NCI-H1417 treated with DMSO at 0.1 percent for 48 hours (cell line): ENCODE measurements at places on chromosomes 3 and 15.

- no peak for DNase-seq
These were observed 66.0 kb downstream of the CRTC3 start for GRCh38 chr15:90595763-90596155.

DNA sequence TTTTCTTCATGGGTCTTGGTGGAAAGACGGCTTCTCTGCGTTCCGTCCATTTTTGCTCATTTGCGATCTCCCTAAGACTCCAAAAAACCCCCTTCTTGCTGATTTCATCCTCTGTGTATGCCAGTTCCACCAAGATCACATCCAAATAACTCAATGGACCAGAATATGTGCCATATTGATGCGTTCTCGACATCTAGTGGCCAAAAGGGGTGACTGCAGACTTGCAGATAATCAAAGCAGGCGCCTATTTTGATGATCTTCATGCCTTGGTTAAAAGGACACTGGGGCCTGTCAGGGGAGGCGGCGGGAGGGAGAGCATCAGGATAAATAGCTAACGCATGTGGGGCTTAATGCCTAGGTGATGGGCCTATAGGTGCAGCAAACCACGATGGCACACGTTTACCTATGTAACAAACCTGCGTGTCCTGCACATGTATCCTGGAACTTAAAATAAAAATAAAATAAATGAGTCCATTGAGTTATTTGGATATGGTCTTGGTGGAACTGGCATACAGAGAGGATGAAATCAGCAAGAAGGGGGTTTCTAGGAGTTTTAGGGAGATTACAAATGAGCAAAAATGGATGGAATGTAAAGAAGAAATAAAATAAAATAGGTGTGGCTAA lies 104.2 kb upstream of the RAD18 start:
- no peak for DNase-seq

GRCh38 chr3:169929830-169930519 lies 18.6 kb downstream of the SAMD7 start:
- no peak for DNase-seq

DNA sequence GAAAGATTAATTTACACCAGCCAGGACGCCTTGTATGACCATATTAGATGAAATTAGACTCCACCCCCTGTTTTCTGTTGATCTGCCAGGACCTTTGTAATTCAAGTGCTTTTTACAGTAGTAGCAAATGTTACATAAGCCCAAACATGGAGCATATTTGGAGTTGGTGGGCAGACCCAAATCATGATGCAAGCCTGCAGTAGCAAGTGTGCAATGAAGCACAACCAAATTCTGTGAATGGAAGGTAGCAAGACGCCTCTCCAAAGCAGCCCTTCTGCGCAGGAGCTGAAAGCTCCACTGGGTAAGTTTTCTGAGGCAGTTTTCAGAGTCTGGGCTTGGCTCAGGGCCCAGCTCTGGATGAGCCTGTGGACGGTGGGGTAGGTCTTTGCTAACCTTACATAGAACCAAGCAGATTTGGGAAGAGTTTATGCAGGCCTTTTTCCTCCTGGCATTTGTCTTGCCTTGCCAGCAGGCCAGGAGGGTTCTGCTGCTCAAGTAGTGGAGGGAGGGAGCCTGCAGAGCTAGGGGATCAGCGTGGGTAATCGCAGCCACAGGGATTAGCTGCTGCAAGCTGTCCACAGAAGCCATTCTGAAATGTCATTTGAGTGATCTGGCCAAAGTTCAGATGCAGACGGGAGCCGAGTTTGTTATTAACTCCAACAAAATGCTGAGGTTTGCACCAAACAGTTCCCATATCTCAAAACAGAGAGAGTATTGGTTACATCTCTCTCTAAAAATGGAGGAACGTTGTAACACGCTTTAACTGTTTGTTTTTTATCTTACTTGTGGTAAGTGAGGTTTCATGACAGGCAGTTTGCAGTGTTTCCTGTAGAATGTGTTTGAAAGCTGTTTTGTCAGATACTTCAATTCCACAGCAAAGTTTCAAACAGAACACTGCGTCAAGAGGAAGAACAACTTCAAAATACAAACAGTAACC lies 55.4 kb downstream of the PSMD6 start:
- no peak for DNase-seq

DNA sequence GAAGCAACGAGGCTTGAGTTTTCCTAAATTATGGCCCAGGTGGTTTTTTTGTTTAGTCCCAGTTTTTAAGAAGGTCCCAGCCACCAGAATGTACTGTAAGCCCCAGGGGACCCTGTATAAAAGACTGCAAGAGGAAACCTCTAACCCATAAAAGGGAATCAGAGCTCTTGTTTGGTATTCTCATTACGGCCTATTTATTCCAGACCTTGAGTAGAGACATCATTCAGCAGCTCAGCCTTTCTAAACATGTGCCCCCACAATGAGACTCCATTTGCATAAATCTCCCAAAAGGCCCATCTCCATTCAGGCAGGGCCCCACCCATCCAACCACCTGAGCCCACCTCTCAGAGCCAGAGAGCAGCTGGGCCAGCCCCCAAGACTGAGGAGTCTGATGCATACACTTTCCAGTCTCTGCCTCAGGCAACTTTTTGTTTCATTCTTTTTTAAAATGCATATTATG lies 25.7 kb downstream of the ZDHHC3 start:
- DNase-seq = no peak

- no peak for DNase-seq
These were observed 106.6 kb downstream of the DNAJB8 start for GRCh38 chr3:128359846-128360642.

GRCh38 chr15:93825682-93826081 lies 405.7 kb upstream of the MCTP2 start:
- no peak for DNase-seq

GRCh38 chr3:76585794-76586392 lies 454.0 kb upstream of the ROBO2 start:
- no peak for DNase-seq

DNA sequence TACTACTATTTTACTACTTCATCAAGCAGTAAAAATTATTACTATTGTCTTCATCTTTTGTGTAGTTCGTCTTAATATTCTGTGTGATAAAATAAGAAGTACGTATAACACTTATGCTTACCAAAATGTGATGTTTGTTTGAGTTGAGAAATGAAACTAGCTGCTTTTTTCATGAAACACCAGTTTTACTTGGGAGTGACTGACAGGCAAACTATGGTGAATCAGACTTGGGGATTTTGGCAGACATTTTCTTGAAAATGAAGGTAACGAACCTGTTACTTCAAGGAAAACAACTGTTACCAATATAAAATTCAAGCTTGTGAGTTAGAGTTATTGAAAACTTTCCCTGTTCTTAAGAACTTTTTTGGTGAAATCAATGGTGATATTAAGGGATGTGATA lies 10.3 kb downstream of the U2SURP start:
- no peak for DNase-seq
